ENCODE measurements at places on chromosomes 13 and 19.

- DNase-seq = no peak
These were observed 5.7 kb downstream of the SLITRK1 start for GRCh38 chr13:83876546-83876945.

GRCh38 chr19:46031781-46032596, 8.8 kb downstream of the IGFL4 start:
- DNase-seq = no peak

DNA sequence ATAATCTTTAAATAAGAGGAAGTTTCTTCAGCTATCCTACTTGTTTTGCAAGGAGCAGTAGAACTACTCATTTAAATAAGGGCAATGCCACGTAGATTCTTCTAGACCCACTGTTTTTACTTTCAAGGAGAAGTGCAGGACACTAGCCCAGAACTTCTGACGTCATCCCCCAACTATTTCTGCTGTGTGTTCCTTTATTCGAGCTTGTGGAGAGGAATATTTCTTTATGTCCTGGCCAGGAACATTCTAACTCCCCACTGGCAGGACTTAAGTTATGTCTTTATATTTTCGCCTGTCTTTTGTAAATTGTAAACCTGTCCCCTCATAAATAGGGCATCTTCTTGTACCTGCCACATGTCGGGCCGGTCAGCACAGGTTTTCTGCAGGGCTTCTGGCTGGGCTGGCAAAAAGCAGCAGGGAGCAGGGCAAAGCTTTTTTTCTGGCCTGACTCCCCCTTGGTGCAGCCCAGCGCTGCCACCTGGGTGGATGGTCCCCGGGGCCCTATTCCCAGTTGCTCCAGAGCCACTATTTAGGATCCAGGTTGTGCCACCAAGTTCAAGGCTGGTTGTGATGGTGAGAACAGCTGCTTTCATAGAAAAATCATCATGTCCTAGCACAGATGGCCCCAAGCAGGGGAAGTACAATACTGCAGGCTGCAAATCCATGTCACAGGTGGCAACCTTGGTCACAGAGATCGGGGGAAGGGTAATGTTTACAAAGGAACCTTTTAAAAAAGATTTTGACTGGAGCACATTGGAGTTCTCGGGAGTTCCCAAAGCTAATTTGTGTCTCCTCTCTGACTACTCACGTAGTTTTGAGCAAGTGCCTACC, 1.8 kb downstream of the MBNL2 start:
- DNase-seq = no peak

- peak; percentile 48 for DNase-seq
These were observed 30.0 kb upstream of the TPT1 start for GRCh38 chr13:45370922-45371406.

GRCh38 chr19:18663940-18664530, 19.4 kb upstream of the CRTC1 start:
- no peak for DNase-seq

DNA sequence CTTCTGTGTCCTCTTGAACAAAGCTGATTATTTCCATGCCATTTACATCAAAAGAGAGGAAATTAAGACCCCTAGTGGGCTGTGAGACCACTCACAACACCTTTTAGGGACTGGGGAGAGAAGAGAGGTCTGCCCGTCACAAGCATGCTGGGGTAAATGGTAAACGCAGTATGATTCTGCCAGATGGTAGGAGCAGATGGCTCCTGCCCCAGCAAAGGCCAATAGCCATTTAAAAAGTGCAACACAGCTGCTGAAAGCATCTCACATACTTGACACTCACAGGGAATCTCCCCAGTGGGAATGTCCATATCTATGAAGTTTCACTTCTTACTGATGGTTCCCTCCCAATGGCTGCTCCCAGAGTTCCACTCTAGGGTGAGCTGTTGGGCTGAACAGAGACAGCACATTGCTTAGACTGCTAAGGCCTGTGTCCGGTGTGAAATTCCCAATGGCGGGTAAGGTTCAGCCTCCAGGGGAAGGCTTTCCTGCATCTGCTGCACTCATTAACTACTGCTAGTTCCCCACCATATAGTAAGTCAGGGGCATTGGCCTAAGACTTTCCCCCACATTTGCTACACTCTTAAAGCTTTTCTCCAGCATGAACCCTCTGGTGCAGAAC, 7.4 kb downstream of the ZNF671 start:
- DNase-seq = no peak

DNA sequence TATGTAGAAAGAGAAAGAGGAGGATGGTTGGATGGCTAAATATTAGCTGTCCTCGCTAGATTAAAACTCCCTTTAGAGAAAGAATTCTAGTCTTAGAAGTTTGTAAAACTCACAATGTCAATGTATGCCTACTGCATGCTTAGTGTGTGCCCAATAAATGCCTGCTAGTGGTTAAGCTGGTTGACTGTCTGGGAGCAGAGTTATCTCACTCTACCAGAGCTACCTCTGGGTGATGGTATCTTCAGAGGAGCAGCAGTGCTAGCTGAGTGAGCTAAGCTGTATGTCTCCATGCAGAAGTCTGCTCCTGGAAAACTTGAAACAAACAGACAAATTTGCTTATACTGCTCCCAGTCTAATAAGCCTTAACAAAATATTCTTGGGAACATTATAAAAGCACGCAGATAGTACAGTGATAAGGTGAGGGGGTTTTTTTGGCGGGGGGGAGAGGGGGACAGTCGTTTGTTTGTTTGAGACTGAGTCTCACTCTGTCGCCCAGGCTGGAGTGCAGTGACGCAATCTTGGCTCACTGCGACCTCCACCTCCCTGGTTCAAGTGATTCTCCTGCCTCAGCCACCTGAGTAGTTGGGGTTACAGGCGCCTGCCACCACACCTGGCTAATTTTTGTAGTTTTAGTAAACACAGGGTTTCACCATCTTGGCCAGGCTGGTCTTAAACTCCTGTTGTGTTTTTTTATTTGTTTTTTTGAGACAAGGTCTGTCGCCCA, 202.8 kb upstream of the TSC22D1 start:
- no peak for DNase-seq

- DNase-seq = no peak
These were observed 317.9 kb downstream of the SHISA2 start for GRCh38 chr13:25733696-25734435.

DNA sequence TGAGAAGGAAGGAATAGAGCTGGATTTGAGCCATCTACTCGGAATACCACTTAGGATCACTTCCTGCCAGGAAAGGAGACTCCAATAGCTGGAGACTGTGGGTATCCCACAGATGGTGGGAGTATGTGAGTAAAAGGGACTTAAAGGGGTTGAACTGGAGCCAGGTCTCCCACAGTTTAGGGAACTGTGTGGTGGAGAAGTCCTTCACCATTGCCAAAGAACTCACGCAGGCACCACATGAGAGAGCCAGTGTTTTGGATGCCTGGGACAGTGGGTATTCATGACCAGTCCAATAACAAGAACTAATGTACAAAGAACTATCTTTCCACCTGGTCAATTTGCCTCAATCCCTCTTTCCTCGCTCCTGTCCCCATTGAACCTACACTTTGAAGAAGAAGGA, 24.4 kb upstream of the MYCBP2 start:
- DNase-seq = no peak

- no peak for DNase-seq
These were observed 773.8 kb downstream of the GPC5 start for GRCh38 chr13:92172191-92172590.

DNA sequence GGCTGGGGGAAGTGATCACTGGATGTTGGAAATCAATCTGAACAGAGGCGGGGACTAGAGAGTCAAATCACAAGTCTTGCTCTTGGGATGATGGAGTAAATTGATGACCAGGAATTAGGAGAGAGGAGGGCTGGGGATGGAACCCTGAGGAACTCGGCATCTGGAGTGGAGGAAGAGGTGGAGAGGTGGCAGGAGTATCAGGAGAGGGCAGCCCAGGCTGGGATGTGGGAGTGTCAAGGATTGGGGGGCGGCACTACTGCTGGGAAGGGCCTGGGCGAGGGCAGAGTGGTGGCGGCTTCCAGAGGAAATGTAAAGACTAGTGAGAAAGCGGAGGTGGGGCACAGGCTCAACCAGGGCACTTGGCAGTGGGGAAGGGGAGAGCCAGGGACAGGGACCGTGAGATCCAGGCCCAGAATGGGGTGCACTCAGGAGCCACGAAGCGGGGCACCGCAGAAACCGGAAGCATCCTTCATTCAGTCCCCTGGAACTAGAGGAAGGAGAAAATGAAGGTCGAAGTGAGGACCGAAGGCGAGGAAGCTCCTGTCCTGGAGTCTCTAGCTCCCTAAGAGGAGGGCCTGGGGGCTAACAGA, 81.2 kb upstream of the GPR183 start:
- no peak for DNase-seq

- DNase-seq = no peak
These were observed 1.6 kb upstream of the BEST2 start for GRCh38 chr19:12749938-12750521.

DNA sequence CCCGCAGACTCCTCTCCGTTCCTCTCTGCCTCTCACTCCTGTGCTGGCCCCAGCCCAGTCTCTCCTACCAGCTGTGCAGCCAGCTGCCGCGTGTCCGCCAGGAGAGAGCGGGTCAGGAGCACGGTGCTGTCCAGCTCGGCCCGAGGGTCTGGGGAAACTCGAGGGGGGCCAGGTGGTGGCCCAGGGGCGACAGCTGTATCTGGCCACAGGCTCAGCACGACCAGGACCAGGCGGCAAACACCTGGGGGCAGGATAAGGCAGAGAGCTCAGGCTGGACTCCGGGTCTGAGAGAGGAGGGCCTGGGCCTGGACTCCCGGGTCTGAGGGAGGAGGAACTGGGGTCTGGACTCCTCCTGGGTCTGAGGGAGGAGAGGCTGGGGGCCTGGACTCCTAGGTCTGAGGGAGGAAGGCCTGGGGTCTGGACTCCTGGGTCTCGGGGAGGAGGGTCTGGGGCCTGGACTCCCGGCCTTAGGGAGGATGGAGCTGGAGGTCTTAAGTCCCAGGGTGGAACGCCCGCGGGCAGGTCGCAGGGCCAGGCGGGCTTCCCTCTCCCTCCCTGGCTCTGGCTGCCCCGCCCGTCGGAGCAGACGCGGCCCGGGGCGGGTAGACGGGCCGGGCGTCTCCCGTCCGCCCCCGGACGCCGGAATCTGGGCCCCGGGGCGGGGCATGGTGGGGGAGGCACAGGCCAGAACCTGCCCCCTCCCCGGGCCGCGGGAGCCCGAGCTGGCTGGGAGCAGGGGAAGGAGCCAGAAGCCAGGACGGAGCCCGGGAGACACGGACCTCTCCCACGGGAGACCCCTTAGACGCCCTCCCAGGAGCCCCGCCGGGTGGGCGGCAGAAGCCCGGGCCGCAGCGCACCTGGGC, 1.3 kb downstream of the IL11 start:
- DNase-seq = peak; percentile 12

DNA sequence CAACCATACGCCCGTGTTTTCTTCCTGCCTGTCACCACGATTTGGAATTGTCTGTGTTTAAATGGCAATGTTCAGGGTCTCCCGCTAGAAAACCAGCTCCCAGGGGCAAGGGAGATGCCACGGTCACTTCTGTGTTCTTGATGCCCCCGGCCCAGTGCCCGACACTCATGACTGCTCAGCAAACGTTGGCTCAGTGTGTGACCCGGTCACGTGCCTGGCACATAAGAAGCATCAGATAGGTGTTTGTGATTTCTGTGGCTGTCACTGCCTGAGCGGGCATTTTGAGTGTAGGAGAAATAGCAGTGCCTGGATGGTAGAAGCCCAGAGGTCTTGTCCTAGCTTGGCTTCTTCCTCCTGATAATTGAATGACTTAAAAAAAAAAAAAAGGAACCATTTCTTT, 15.5 kb downstream of the HDGFL2 start:
- no peak for DNase-seq

- DNase-seq = peak; percentile 65
These were observed 421 bp downstream of the DGKH start for GRCh38 chr13:42048684-42049453.

DNA sequence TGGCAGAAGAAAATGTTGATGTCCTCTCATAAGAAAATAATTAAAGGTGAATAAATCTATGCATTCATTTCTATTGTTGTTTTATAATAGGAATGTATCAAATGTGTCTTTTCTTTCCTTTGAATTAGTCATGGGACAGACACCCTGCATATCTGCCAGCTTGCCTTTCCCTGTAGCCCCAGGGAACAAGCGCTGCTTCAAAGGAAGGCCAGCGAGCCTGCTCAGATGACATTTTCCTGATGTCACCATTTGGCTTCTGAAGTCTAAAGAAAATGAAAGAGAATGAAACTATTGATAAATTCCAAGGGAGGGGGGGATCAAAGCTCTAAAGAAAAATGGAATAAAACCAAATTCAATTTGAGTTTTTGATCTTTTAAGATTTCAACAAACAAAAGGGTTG, 574.8 kb downstream of the IRS2 start:
- no peak for DNase-seq

GRCh38 chr13:31920727-31921100, 110.9 kb upstream of the FRY start:
- DNase-seq = no peak

- DNase-seq = no peak
These were observed 93.7 kb downstream of the TRPC4 start for GRCh38 chr13:37775871-37776270.

GRCh38 chr13:113928685-113929627, 44.9 kb downstream of the C13orf46 start:
- no peak for DNase-seq

- no peak for DNase-seq
These were observed 121.6 kb upstream of the KL start for GRCh38 chr13:32894589-32895001.

DNA sequence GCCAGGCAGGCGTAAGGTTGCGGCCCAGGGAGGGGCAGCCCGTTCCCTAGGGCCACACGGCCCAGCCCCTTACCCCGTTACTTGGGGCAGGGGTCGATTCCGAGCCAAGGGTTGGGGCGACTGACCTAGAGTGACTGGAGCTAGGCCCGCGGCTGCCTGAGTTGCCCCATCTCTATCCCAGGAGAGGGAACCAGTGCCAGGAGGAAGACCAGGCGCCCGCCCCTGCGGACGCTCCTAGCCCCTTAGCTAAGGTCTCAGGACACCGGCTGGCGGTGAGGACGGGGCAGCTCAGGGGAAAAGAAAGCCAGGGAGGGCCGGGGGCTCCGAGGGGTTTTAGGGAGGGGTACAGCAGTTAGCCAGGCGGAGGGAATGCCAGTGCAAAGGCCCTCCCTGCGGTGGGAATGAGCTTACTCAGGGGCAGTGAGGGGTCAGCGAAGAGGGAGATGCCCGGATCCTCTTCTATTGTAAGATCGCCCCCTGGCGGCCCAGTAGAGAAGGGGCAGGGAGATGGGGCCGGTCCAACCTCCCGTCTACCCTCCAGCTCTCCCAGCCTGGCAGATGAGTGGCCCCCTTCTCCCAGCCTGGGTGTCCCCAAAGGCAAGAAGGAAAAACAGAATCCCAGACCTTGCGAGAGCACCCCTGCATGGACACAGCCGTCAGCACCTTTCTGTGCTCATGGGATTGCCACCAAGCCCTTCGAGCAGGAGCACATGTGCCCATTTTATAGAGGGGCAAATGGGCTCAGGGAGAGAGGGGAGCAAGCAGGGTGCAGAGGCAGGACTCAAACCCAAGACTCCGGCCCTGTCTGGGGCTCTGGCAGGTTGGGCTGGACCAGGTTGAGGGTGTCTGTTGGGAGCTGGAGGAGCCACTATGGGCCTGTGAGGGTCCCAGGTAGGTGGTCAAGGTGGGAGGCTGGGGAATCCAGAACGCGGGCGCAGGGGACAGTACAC, 16.3 kb downstream of the CILP2 start:
- peak; percentile 70 for DNase-seq

- DNase-seq = no peak
These were observed 61.2 kb downstream of the RAB20 start for GRCh38 chr13:110500341-110500740.

- no peak for DNase-seq
These were observed 157.5 kb upstream of the SPRY2 start for GRCh38 chr13:80498433-80498832.

- no peak for DNase-seq
These were observed 435.2 kb downstream of the FGF9 start for GRCh38 chr13:22106058-22106457.

GRCh38 chr19:38710928-38711725, 33.1 kb downstream of the CAPN12 start:
- no peak for DNase-seq
